ENCODE measurements at places on chromosomes 16 and 17.

DNA sequence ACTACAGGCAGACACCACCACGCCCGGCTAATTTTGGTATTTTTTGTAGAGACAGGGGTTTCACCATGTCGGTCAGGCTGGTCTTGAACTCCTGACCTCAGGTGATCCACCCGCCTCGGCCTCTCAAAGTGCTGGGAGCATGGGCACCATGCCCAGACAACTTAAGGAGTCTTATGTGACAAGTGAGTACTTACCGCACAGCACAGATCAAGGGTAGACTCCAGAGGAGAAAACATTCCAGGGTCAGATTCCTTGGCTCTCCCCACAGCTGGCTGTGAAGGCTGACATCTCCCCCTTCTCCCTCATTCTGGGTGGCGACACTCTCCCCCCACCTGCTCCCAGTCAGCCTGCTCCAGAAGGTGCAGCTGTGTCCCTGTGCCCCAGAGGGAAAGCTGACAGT is 10.6 kb downstream of the ZSCAN10 start:
- DNase-seq: no peak

DNA sequence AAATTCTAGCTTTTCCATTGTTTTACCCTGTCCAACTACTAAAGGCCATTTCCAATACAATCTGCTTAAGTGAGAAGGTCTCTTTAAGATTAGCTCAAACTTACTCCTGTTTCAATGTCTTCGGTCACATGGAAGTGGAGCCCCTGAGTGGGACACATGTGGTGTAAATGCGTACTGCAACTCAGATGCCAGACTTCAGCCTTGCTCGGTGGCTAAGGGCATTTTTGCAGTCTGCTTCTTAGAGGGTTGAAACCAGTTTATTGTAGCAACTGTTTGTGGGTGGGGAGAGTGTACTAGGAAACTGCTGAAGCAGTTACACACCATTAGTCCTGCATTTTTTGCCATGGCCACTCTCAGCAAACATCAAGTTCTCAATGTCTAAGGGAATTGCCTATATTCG is 140.6 kb downstream of the PARN start:
- peak; percentile 68 for DNase-seq

DNA sequence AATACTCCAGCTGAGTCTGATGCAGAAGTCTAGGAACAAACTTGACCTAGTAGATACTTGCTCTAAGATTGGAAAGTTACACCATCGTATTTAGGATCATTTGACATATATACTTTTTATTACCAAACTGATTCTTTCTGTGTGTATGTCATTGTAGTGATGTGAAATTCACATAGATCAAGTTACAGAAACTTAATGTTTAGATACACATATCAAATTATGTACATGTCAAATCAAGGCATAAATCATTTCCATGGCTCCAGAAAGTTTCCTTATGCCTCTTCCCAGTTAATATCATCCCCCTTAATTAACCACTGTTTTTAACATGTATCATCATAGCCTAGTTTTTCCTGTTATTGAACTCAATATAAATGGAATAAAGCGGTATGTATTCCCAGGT is 292.0 kb upstream of the CDH11 start:
- no peak for DNase-seq

DNA sequence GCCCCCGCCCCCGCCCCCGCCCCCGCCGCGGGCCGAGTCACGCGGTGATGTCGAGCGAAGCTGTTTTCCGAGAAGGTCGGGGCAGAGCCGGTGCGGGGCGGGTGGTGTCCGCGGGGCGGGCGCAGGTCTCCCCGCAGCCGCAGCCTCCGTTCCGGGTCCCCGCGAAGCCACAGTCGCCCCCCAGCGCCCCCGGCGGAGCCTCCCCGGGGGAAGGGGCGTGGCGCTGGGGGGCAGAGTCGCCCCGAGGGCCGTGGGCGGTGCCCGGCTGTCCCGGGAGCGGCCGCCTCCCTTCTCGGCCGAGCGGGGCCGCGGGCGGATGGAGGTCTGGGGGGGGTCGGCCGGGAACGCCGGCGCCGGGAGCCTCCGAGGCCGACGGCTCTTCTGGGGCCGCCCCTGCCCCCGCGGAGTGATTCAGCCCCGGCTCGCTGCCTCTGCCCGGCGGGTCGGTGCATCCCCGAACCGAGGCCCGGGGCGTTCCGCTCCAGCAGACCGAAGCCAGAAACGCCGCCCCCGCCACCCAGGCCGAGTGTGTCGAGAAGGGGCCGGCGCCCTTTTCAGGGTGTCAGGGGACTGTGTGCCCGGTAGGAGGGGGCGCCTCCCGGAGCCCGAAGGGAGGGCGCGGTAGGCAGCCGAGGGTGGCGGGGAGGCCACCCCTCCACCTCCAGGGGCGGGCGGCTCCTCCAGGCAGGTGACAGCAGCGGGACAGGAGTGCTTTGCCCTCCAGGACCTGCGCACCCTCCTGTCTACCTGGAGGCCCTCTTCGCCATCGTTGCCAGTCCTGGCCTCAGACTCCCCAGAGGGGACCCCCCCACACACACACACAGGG is 1.7 kb downstream of the METRNL start:
- peak; percentile 51 for DNase-seq

DNA sequence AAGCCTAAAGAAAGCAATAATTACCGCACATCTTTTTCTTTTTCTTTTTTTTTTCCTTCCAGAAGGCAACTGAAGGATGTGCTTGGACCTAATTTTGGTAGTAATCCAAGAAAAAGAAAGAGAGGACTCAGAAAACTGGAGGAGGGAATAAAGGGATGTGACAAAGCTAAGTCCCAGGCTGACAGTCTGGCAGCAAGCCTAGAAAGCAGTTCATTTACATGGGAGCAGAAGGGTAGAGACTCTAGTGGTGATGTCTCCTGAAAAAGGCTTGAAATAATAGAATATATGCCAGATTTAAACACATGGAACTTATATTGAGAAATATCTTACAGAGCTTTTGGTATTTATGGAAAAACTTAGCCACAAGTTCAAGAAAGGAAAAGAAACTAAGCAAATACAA is 101.0 kb upstream of the SHISA6 start:
- no peak for DNase-seq

DNA sequence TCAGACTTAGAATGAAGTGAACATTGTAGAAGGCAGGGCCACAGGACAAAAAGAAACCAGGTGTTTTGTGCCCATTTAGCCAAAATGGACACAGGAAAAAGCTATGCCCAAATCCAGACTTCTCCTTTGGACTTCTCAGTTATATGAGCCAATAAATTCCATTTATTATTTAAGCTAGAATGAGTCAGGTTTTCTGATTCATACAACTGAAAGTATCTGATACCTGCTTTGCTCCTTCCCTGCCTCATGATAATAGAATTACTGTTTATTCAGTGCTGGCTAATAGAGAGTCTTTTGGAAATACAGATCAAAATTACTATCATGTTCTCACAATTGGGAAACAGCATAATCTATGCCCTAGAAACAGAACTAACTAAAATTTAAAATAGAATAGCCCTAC is 8.7 kb upstream of the CPD start:
- DNase-seq: no peak

GRCh38 chr17:44352828-44353671 is 7.9 kb downstream of the GRN start:
- DNase-seq: no peak

DNA sequence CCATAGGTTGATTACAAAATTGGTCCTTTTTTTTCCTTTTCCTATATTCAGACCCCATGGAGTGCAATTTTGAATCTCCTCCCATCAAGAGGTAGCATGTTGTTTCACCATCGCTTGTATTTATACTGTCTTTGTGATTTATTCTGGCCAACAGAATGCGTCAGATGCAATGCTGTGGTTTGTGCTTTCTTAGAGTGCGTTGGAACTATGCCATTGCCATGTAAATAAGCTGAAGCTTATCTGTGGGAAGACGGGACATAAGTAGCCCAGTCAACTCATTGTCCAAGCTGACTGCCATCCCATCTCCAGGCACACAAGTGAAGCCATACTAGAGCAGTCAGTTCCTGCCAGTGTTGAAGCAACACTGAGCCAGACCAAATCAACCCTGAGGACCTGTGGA is 1339.3 kb upstream of the GOT2 start:
- no peak for DNase-seq

DNA sequence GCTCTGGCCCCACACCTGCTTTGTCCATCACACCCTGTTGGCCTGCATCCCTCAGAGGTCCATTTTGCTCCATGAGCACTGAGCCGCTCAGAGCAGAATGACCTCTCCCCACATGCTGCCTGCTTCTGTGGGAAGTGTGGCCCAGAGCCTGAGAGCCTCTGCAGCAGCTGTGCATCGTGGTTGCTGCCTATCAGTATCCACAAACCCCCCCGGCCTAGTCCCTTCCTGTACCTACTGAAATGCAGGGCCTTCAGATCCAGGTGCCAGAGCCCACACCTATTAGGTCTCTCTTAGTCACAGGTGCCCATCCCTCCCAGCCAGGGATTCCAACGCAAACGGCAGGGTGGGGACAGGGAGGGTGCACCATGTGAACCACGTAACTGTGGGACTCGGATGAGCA is 16.6 kb upstream of the TRPV3 start:
- no peak for DNase-seq

DNA sequence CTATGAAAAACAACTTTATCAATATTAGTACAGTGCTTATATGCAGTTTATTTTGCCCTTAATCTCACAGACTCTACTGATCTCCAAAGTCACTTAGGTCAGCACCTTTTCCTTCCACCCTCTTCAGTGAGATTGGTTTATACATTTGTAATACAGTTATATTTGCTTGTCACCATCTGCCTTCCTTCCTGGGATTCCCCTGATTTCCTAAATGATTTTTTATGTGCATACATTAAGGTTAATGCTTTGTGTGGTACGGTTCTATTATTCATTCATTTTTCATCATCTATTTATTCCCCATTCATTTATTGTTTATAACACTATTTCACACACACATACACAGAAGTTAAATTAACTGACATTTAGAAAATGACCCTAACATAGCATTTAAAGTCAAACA is 419.8 kb upstream of the CDH11 start:
- no peak for DNase-seq

GRCh38 chr16:88785106-88785924 is at the start of gene PIEZO1:
Gene PIEZO1 (minus strand): TSS chr16:88785220. CDS start chr16:88784964, 256 bp downstream.
- peak; percentile 80 for DNase-seq

- no peak for DNase-seq
Measured at GRCh38 chr17:75504347-75505151, 10.8 kb downstream of the CASKIN2 start.

- DNase-seq: peak; percentile 51
Measured at GRCh38 chr16:57422026-57422944, 17.7 kb downstream of the CCL17 start.

- no peak for DNase-seq
Measured at GRCh38 chr16:70777973-70778406, 23.0 kb downstream of the VAC14 start.

GRCh38 chr17:3755335-3756030 is 31.8 kb downstream of the HASPIN start:
- DNase-seq: no peak

DNA sequence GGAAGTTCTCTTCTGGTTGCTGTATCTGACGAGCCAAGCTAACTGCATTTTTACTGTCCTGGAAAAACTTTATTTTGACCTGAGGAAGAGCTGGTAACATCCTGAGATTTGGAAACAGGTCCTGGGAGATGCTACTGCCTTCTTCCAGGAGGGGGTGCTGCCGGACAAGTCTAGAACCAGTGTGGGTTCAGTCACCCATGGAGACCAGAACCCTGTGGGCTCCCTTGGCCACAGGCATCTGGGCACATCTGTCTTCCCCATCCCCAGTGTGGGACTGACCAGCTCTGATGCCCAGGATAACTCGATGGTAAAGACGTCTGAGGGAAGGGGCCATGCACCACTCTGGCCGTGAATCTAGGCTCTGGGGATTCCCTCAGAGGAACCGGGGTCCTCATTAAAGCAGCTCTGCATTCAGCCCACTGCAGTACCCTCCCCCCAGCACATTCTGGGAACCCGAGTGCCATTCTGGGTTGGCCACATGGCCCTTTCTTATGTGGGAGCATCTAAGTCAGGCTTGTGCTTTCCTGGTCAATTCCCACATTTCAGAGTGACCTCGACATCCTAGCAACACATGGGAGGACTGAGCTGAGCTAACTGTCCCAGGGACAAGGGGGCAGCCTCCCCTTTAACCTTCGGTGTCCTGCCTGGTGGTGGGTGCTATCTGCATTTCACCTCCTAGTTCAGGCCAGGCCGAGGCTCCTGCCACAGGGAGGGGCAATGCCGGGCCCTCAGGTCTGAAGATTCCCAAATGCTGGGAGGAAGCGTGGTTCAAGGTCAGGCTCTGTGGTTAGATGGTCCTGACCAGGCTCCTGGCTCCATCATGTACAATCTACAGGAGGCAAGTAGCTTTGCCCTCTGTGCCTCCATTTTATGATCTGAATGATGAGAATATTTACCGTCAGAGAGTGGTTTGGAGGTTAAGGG is 6.4 kb downstream of the C16orf86 start:
- peak; percentile 90 for DNase-seq

- DNase-seq: peak; percentile 93
Measured at GRCh38 chr16:84739349-84740124, 39.7 kb downstream of the USP10 start.

- DNase-seq: peak; percentile 65
Measured at GRCh38 chr17:40399185-40399584, 18.5 kb downstream of the TOP2A start.

GRCh38 chr17:64244165-64244564 is 18.9 kb downstream of the TEX2 start:
- no peak for DNase-seq

GRCh38 chr16:84532291-84532724 is 27.8 kb upstream of the MEAK7 start:
- peak; percentile 95 for DNase-seq

DNA sequence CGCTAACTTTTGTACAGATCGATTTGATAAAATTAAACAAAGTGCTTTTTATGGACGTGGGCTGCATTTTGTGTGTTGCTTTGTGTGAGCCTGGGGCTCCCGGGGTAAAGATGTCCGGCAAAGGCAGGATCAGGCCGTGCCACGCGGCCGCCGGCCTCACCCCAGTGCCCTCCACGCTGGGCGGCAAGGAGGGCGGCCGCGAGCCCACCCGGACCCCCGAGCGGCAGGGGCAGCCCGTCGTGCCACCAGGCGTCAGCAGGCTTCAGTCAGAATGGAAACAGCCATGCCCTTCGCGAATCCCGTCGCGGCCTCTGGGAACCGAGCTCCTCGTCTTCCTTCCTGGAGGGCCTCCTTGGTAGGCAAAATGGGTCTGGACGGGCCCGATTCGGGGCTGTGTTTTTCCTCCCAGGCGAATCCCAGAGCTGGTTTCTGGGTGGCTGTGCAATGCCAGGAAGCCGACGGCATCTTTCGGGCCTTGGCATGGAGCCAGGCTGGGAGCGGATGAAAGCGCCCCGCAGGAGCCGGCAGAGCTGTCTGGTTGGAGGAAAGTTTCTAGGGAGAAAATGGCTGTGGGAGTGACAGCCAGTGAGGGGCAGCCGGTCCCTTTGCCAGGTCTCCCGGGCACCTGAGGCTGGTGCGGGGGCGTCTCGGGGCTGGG is 5.5 kb downstream of the SOX8 start:
- DNase-seq: no peak

DNA sequence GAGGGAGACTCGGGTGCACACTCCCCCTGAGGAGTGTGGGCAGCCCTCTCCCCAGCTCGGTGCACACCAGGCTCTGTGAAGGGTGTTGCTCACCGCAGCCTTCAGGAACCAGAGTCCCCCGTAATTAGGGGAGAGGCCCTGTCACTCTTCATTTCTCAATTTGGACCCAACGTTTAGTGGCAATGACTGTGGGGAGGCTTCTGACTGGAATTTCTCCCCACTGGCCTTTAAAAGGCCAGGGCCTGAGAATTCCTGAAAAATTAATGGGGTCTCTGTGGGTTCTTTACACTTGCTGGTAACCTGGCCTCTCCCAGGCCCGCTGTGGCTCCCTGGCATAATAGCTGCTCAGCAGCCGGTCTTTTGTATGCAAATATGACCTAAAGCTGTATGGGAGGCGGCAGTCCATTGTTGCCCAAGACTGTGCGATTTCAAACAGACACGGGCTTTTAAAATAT is 209.7 kb downstream of the MSI2 start:
- DNase-seq: no peak
